ENCODE measurements at places on chromosomes 5 and 9. TPM values are rescaled to one million over a fixed set of nuclear protein-coding genes. Genes with fewer than 3 reads are reported as not detected.

GRCh38 chr5:154479160-154479943 lies 1.3 kb upstream of the HAND1 start:
- peaks cover 66% of the 10 kb centered on the region for H3K27me3 ChIP-seq
- H3K27ac ChIP-seq, result no peak overlapping the region
- no peak for DNase-seq
- peak overlapping the region; percentile 72 for H3K4me3 ChIP-seq
- H3K36me3 ChIP-seq, result no peaks in the 10 kb centered on the region

DNA sequence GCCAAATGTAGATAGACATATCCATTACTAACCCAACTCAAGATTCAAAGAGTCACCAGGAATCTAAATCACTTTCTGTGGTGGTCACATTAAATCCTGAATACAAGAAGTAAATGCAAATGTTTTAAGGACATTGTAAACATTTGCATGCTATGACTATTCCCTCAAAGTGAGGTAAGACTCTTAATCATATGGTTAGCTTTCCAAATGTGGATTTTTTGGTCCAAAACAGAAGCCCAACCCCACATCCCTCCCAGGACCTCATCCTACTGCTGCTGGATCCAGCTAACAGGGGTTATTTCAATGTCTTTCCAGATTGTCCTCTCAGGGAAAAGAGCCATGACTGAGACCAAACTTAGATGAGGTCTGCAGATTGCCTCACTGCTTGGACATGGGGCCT lies 228.1 kb upstream of the PANK3 start:
- no peaks in the 10 kb centered on the region for H3K36me3 ChIP-seq
- no peaks in the 10 kb centered on the region for H3K27me3 ChIP-seq
- no peak for DNase-seq
- H3K27ac ChIP-seq, result no peak overlapping the region

GRCh38 chr5:67381236-67381880 lies 184.8 kb upstream of the CD180 start:
- no peak overlapping the region for H3K4me3 ChIP-seq
- H3K4me1 ChIP-seq, result no peaks in the 10 kb centered on the region
- H3K27me3 ChIP-seq, result no peaks in the 10 kb centered on the region
- H3K36me3 ChIP-seq, result no peaks in the 10 kb centered on the region
- no peak overlapping the region for H3K27ac ChIP-seq

DNA sequence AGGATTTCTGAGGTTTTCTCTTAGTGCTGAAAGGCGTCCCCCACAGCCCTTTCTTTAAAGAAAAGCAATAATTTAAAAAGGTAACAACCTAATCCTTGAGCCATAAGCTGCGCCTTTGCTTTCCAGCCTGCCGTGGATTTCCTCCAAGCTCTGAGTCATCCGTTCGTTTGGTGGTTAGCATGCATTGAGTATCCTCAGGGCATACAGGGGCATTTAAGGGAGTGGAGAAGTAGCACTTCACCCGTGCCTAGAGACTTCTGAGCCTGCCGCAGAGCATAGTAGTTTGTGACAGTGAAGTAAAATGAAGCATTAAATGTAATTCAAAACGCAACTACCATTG lies 892 bp upstream of the TNC start:
- peak overlapping the region; percentile 94 for H3K27ac ChIP-seq
- DNase-seq, result peak; percentile 93
- peaks cover 12% of the 10 kb centered on the region for H3K36me3 ChIP-seq
- peaks cover 39% of the 10 kb centered on the region for H3K4me1 ChIP-seq
- H3K4me3 ChIP-seq, result peak overlapping the region; percentile 28

The OR1J2 gene
- total RNA-seq, result 0.68 TPM

The PCDHB14 gene
- total RNA-seq, result 6.3 TPM

The COL23A1 gene
- total RNA-seq, result 1.2 TPM

The HMCN2 gene
- total RNA-seq, result 106 TPM

- no peak overlapping the region for H3K27ac ChIP-seq
- no peak for DNase-seq
- no peak overlapping the region for H3K4me3 ChIP-seq
- H3K27me3 ChIP-seq, result no peaks in the 10 kb centered on the region
These were observed 491.1 kb downstream of the KIF4B start for GRCh38 chr5:155504606-155505005.

The LTC4S gene
- total RNA-seq, result 5.0 TPM

DNA sequence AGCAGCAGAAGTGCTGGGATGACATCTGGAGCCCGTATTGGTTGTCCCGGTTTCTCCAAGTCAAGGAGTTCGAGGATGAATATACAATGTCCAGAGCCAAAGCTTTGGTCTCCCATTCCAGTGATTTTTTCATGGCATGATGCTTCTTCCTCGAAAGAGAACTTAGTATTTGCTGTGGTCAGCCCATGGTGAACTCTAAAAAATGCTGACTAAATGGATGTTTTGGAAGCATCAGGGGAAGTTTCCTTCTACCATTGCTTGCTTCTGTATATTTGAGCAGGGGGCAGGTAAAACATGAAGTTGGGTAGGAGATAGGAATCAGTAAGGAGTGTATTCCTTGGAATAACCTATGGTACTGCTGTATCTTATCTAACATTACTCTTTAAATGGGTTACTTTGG lies 8.6 kb downstream of the TTC23L start:
- no peaks in the 10 kb centered on the region for H3K36me3 ChIP-seq
- H3K4me1 ChIP-seq, result no peaks in the 10 kb centered on the region
- H3K27me3 ChIP-seq, result no peaks in the 10 kb centered on the region
- no peak overlapping the region for H3K4me3 ChIP-seq
- H3K27ac ChIP-seq, result no peak overlapping the region
- no peak for DNase-seq
